ENCODE measurements at places on chromosomes 7 and 10.

GRCh38 chr7:105261689-105262088, 127.0 kb downstream of the SRPK2 start:
- peak; percentile 32 for DNase-seq

DNA sequence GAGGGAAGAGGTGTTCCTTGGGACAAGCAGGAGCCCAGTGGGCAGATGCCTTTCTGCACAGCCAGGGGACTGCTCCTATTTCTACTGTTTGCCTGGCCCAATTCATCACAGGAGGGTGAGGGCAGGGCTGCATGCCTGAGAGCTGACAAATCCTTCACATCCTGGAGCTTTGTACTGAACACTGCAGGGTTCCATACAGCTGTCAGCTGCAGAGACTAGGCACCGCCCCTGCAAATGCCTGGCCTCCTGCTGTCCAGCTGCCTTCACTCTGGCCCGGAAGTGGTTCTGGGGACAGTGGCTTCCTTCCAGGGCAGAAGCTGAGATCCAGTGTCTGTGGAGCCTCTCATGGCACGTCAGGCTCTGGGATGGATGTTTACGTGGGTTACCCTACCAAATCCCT, 470.7 kb downstream of the DNAJB6 start:
- DNase-seq = no peak

DNA sequence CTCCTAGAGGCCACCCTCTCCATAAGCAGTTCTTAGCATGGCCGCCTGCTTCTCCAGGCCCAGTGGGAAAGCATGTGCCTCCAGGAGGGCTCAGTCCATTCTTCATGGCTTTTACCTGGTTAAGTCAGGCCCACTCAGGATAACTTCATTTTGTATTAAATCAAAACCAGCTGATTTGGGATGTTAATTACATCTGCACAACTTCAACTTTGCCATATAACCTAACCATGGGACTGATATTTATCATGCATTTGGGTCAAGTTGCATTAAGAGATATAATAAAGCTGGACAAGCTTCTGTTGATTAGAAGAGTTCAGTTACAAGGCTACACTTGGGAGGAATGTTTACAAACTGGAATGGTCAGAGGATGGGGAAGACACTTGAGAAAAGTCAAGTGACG, 65.5 kb downstream of the EGFR start:
- no peak for DNase-seq

GRCh38 chr7:69295977-69296376, 302.3 kb upstream of the AUTS2 start:
- no peak for DNase-seq

DNA sequence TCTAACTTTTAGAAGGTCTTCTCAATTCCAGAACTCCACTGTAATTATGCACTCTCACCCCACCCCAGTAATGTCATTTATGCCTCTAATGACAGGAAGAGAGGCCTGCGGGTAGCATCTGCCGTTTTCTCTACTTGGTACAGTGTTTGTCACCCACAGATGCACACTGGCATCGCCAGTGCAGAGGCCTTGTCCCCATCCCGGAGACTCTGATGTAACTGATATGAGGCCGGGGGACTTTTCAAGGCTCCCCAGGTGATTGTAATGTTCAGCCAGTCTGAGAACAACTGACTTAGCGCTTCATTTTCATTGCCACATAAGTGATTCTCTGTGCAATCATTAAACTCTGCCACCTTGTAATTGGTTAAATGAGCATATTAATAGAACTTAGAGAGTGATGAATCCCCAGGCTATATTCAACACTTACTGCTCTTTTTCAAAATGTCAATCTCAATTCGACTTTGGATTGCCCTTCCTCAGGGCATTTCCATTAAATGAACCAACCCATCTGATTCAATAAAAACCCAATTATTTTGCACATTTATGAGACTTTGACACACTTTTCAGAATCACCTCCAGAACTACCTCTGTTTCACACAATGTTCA, 113.2 kb downstream of the HERPUD2 start:
- DNase-seq = no peak

DNA sequence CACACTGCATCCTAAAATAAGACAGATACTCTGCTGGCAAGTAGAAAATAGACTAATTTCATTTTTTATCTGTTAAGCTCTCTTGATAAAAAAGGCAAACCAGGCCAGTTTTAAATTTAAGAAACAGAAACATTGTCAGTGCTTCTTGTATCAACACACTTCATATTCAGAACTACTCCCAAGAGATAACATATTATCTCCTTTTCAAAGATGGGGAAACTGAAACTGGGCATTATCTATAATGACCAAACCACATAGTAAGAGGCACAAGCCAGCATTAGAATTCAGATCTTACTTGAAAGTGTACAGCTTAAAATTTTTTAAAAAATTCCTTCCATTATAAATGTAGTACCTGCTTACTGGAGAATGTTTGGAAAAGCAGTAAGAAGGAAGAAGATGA, 14.7 kb downstream of the SRI start:
- DNase-seq = no peak

- no peak for DNase-seq
These were observed 104.6 kb downstream of the WDR37 start for GRCh38 chr10:1160561-1161314.

DNA sequence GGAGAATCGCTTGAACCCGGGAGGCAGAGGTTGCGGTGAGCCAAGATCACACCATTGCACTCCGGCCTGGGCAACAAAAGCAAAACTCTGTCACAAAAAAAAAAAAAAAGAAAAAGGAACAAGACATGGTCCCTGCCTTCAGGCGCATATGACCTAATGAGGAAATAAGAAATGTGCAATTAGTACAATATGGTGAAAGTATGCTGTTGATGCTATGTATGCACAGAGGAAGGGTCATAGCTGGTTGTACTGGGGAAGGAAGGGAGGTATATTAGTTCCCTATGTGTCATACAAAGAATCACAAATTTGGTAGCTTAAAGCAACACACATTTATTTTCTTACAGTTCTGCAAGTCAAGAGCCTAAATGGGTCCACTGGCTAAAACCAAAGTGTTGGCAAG, 97.8 kb upstream of the MPP7 start:
- DNase-seq = peak; percentile 61

- no peak for DNase-seq
These were observed 62.8 kb upstream of the ADGRA1 start for GRCh38 chr10:133024704-133025557.

- no peak for DNase-seq
These were observed at the start of gene NKX1-2 for GRCh38 chr10:124450012-124450782. TSS of gene NKX1-2 (minus strand) at chr10:124450035. CDS start at chr10:124449943, 92 bp downstream.

DNA sequence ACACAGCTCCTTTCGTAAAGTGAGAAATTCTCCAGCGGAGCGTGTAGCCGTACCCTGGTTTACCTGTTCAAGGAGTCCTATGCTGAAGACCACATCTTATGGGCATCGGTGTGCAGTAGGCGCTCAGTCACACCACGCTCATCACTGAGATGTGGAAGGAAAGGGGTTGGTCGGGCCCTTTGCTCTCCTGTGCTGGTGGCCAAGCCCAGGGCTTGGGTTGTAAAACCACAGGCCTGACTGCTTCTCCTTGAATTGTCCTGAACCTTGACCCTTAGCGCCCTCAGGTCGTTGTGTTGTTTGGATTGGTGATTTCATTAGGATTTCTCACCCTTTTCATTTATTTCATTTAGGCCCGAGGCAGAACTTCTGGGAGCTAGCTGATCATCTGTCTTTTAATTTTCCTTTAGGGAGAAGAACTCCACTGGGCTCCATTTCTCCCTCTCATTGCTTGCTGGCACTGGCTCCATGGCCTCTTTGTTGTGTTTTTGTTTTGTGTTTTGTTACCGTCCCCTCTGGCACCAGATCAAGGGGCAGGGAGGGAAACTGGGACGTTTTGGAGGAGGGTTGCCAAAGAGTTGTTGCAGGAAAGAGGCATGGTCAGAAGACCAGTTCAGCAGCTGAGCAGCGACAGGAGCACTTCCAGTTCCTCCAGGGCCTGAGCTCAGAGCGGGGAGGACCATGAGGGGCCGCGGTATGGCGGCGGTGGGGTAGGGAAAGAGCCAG, 511.4 kb upstream of the GALNT17 start:
- DNase-seq = no peak

DNA sequence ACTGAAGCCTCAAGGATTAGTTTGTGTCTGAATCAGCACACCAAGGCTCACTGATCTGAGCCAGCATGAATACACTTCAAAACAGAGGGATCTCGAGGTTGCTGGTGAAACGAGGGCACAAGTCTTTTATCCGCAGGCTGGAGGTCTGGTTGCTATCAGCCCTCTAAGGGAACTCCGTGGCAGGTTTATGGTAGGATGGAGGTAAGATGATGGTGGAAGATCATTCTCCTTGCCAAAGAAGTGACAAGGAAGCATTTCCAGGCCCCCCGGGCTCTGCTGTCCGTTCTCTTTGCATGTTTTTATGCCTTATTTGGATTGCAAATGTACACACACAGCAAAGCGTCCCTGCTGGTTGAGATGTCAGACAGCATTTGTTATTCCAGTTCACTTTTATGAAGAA, 268.3 kb downstream of the ARHGAP12 start:
- no peak for DNase-seq

- DNase-seq = no peak
These were observed 33.6 kb upstream of the BICC1 start for GRCh38 chr10:58479045-58479444.

- no peak for DNase-seq
These were observed 486.8 kb upstream of the ANKRD30A start for GRCh38 chr10:36638462-36639155.

DNA sequence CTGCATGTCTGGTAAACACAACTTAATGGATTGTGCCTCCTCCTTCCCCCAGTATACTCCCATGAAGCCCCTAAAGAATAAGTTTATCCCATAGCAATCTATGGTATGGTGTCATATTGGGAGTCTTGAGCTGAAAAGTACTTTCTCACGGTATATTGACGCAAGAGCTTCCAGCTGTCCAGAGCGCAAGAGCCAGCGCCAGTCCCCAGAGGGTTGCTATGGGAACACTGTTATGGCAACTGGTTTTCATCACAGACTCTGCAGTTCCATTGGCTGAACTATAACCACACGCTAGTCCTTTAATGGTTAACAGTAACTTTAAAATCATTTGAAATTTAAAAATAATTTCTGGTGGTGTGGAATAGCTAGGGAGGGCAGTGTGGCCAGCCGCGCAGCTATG, 46.9 kb downstream of the PRPF18 start:
- peak; percentile 16 for DNase-seq

DNA sequence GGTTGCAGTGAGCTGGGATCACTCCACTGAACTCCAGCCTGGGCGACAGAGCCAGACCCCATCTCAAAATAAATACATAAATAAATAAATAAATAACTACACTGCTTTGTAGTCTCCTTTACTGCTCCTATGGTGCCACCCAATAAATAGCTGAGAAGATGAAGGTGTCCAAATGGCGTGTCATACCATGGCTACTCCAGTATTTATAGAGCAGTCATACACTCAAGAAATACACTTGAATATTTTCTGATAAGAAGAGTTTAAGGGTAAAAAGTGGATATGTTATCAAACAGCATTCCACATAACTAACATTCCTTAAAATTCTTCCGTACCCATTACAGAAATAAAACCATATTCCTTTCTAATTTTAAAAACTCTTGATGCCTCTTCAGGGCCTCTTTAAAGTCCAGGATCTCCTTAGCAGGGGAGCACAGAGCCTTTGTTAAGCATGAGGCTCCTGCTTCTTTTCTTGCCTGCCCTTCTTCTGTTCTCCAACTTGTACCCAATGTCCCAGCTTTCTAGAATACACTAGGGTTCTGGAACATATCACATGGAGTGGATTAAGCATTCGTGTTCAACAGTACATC, 7.9 kb upstream of the SAR1A start:
- DNase-seq = no peak

DNA sequence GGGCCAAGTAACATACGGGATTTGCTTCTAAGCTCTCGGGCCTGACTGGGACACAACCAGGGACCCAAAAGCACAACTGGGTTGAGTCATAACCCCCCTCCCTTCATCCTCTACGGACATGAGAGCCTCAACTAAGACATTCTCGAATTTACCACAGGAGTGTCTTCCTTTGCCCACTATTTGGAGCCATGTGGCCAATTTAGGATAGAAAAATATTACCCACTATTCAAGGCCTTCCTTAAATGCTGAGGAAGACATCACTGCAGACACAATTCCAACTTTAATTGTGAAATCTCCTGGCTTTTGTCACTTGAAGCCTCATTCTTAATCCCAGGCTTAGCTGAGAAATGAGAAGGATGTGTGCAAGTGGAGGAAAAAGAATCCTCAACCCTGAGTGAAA, 11.8 kb downstream of the CTBP2 start:
- DNase-seq = no peak

DNA sequence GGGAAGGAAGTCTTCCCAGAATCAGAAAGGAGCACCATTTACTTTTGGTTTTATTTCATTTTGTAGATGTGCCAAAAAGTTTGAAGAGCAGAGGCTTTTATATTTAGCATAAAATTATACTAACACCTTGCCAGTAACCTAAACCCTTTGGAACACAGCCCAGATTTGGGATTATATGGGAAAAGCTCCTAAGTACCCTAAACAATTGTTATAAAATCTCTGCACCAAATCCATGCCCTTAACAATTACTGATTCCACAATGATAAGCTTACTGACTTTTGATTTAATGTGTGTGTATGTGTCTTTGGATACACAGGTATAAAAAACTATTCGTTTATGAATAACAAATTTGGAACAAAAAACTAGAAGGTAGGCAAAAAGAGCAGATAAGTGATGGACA, 39.0 kb upstream of the TMEM229A start:
- no peak for DNase-seq

GRCh38 chr10:78846760-78847159, 222.0 kb upstream of the ZMIZ1 start:
- no peak for DNase-seq

DNA sequence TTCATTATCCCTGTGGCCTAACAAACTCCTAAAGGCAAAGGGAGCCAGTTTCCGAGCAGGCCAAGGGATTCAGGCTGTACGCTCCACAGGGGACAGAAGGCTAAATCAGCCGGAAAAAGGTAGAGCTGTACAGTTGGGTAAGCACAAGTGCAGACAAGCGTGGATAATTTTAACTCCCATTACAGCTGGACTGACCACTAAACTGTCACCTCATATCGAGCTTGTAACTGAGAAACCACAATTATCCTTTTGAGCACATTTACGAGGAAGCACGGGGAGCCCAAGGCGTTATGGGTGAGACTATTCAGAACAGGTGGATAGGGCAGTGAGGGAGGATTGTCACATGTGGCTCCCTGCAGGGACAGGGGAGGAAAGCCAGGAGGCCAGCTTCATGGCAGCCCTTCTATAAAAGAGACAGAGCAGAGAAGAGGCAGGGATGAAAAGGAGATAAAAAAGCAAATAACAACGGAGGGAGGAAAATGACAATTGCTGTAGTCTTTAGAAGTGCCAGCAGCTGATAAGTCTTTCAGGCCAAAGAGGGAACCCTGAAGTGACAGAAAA, 288.0 kb downstream of the FGFR2 start:
- no peak for DNase-seq

GRCh38 chr7:38142736-38143135, 35.3 kb upstream of the STARD3NL start:
- no peak for DNase-seq

GRCh38 chr10:44069573-44069972, 315.3 kb downstream of the CXCL12 start:
- no peak for DNase-seq

- no peak for DNase-seq
These were observed 72.6 kb downstream of the ST7 start for GRCh38 chr7:117025891-117026290.

Measured in suppressor macrophage (primary cell).